ENCODE measurements at places on chromosomes 7 and 10.

GRCh38 chr7:27746978-27747377 is 7.0 kb downstream of the TAX1BP1 start:
- no peak for DNase-seq

DNA sequence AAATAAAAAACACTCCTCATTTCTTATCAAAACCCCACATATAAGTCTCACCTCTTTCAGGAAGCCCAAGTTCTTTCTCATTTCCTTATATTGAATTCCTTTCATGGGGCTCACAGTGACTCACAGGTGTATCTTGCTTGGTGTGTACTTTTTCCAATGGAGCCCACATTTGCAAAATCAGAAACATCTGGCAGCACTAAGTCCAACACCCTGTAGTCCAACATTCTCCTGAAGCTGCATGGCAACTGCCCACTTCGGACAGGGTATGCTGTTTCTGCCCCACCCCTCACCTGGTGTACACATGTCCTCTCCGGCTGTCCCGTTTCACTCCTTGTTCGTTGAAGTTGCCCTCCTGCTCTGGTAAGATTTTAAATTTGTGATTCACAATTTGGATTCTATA is 544.1 kb downstream of the SORCS3 start:
- DNase-seq: no peak

DNA sequence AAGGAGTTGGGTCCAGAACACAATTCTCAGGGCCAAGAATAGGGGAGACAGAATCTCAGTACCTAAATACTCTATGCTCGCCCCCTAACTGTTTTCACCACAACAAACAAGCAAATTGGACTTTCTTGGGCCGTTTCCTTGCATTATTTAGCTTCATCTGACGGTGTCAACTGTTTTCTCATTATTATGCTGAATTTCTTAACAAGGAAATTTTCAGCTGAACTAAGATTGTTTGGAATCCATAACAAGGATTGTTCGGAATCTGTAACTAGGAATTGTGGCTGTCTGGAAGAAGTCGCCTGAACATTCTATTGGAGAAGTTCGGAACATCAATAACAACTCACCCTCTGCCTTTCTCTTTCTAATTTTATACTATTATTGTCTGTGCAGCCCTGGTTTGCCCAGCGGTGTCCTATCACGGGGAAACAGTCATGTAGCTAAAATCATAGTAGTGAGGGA is 15.5 kb upstream of the DLX6 start:
- DNase-seq: no peak

GRCh38 chr7:74106846-74107245 is 23.2 kb downstream of the LIMK1 start:
- DNase-seq: no peak
